H7 (cell line): ENCODE measurements at places on chromosomes 16 and 17. TPM values are rescaled to one million over a fixed set of nuclear protein-coding genes. Genes with fewer than 3 reads are reported as not detected.

GRCh38 chr17:57138956-57139576, 54.0 kb downstream of the AKAP1 start:
- DNase-seq = no peak

GRCh38 chr17:41602524-41602923, 10.0 kb downstream of the KRT16 start:
- DNase-seq = no peak

DNA sequence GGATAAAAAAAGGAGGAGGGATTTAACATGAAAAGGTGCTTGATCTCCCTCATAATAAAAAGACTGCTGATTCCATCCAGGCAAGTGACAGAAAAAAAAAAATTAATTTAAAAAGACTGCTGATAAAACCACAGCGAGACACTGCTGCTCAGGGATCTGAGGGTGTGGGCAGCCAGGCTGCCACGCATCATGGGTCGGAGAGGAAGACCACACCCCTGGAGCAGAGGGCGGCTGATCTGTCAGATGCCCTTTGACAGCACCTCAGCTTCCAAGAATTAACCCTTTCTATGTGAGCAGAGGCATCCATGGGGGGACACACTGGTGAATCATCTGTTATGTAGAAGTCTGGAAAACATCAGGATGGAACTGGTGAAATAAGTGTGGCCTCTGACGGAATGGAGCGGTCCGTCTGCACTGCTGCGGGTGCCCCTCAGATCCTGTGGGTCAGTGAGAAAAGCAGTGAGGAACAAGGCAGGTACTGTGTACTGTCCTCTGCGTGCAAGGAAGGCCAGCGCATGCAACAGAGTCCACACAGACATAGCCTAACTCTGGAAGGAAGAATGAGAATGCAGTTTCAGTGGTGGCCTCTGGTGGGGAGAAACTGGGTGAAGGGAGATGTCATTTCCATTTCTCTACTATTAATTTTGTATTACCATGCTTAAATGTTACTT, 19.8 kb downstream of the MAPT start:
- no peak for DNase-seq

The GRAP gene
- total RNA-seq = 0.15 and 0.66 TPM in 2 replicates

The CD300H gene
- total RNA-seq = not detected in 2 replicates

GRCh38 chr17:12122075-12122474, 101.4 kb downstream of the MAP2K4 start:
- peak; percentile 21 for DNase-seq

The SDR42E2 gene
- 0.04 TPM in 1 of 2 replicates, not detected in the other for total RNA-seq

DNA sequence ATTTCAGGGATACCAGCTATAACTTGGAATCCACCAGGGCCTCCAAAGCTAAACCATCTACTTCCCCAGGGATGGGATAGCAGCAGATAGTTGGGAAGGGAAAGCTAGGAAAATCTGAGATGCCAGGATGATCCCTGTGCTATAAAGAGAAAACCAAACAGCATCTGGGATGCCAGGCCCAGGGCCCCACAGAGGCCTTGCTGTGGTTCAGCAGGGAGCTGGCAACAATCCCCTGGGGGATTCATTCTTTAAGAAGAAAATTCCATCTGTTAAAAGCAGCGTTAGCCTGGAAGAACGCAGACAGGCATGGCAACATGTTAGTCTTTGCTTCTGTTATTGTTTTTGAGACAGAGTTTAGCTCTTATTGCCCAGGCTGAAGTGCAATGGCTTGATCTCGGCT, 16.6 kb downstream of the MYO18A start:
- no peak for DNase-seq

- peak; percentile 47 for DNase-seq
These were observed 12.5 kb downstream of the SLC16A3 start for GRCh38 chr17:82241183-82241925.

- peak; percentile 75 for DNase-seq
These were observed 13.3 kb upstream of the IL17C start for GRCh38 chr16:88624977-88625576.

- no peak for DNase-seq
These were observed 34.4 kb downstream of the DNAH3 start for GRCh38 chr16:21116148-21116693.

GRCh38 chr16:77288222-77288621, 89.0 kb downstream of the SYCE1L start:
- DNase-seq = no peak
